ENCODE measurements at places on chromosomes 4 and X.

- DNase-seq, result no peak
Observed at GRCh38 chr4:183333983-183334382, 11.8 kb upstream of the CLDN24 start.

- DNase-seq, result no peak
Observed at GRCh38 chr4:45453258-45453853, 670.5 kb downstream of the GABRG1 start.

DNA sequence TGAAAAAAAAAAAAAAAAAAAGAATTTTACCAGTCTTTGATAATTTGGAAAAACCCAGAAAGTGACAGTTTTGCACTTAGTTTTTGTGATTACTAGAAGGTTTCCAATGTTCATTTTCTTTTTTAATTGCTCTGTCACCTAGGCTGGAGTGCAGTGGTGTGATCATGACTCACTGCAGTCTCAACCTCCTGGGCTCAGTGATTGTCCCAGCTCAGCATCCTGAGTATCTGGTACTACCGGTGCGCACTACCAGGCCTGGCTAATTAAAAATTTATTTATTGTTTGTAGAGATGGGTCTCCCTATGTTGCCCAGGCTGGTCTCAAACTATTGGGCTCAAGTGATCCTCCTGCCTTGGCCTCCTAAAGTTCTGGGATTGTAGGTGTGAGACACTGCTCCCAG is 3.3 kb downstream of the NUDT9 start:
- DNase-seq, result no peak

DNA sequence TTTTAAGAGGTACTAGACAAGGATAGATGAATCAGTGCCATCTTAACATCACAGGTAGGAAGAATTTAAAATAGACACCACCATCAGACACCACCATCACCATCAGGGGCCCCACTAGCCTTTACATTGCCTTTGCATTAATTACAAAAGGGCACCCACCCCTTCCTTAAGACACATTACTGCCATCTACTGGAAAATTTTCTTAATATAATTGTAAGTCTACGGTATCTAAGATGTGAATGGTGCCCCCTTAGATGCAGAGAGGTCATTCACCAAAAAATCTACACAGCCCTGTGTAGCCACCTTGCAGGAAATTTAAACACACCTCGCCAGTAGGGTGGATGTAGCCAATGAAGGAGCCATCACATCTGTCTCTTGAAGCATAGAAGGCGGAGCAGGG is 184.1 kb downstream of the MID1IP1 start:
- DNase-seq, result peak; percentile 5

GRCh38 chr4:186158021-186158813 is 33.1 kb upstream of the CYP4V2 start:
- no peak for DNase-seq

DNA sequence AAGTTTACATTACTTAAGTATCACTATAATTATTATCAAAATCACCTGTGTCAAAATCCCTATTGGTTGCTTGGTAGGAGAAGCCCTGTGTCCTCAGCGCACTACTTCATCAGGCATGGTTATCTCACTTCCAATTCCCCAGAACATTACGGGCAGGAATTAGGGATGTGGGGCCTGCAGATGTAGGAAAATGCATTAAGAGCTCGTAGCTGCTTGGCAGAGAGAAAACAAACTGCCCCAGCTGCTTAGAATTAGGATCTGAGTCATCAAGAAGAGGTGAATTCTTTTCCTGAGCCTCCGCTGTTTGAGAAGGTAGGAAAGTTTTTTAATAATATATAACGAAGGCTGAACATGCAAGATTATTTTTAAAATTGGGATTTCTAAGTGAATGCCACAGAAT is 31.1 kb upstream of the CLNK start:
- DNase-seq, result no peak

GRCh38 chr4:3516836-3517730 is 15.1 kb downstream of the LRPAP1 start:
- DNase-seq, result no peak

DNA sequence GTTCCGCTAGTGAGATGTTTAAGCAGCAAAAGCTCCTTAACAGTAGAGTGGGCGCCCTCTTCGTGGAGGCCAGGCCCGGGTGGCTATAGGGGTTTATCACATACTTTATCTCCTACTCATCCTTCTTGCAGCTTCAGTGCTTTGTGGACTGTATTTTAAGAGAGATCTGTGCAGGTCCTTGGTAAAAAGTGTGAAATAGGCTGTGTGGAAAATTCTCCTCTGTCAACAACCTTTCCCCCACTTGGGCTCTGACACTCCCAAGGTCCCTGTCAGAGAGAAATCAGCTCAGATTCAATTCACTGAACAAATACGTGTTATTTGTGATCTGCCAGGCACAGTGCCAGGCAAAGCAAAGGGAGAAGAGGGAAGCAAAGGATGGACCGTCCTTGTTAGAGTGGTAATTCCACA is 214.3 kb upstream of the PPARGC1A start:
- DNase-seq, result no peak

DNA sequence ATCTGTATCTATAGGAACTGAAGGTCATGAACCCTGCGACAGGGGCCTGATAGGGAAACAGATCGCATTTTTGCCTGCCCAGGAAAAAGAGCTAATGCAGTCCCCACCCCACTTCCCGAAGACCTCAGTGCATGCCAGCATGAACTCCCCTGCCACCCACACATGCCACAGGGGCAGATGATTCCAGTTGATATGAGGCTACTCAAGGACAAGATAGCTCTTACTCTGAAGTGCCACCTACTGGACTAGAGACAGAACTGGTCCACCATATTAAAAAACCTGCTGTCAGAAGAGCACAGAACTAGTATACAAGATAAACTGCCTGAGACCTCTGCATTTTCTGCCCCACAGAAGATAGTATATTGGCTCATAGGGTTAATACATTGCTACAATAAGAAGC is 68.0 kb downstream of the YIPF7 start:
- no peak for DNase-seq

DNA sequence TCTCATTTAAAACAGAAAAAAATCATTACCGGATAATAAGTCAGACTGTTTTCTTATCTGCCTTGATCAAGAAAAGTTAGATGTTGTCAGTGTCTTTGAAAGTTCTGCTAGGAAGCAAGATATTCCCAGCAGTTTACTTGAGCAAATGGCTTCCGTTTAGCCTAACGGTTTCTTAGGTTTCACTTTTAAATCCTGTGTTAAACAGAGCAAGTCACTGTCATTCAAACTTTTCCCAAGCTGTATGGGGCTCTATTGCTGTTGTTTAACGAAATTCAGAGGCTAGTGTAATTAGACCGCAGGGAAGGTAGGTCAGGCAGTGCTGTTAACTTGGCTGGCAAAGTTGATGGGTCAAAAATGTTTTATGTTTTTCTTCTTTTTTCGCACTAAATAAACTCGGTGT is 80.3 kb upstream of the NEIL3 start:
- no peak for DNase-seq

- DNase-seq, result no peak
Observed at GRCh38 chr4:55865228-55865806, 11.9 kb downstream of the EXOC1 start.

GRCh38 chr4:22408474-22408873 is 107.4 kb downstream of the ADGRA3 start:
- DNase-seq, result no peak

GRCh38 chr4:8231551-8232049 is 32.5 kb downstream of the SH3TC1 start:
- no peak for DNase-seq

- peak; percentile 14 for DNase-seq
Observed at GRCh38 chr4:76198411-76199237, 15.0 kb downstream of the SCARB2 start.

DNA sequence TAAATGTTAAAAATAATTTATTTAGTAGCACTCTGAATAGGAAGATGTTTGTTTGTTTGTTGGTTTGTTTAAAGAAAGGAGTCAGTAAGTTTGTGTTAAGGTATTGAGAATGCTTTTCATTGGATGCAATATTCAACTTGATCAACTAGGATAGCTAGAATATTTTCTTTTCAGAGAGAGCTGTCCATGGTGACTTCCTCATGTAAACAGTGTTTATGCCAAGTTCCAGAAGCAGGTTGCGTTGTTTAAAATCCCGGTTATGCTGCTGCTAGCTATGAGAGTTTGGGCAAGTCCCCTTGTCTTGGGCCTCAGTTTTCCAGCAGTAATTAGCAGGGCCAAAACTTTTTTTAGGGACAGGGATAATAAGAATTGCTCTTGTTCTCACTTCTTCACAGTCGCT is 876.2 kb upstream of the HS3ST1 start:
- no peak for DNase-seq

GRCh38 chr4:8724436-8725070 is 132.0 kb downstream of the CPZ start:
- DNase-seq, result no peak

DNA sequence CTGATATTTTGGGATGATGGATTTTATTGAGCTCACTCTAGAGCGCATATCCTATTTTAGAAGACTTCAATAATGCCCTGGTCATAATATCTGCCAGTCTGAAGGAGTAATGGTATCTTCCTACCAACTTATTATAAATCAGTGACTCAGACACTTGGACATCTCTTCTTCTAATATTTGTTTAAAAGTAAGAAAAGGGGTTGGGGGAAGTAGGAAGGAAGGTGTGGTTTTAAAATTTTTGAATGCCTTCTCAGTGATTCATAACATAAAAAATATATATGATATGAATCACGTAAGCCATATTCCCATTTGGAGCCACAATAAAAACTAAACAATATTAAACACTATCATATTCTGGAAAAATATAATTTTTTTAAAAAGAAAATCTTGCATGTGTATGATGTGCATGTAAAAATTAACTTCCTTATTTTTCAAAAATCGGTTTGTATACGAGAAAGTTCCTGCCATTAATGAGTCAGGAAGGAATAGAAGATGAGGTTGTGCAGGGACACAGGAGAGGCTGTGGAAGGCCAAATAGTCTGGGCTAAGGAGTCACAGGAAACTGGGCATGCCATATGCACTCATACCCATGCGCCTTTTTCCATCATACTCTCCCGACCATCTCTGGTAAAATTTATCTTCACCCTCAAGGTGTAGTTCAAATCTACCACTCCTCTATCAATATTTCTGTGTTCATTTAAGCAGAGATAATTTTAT is 286.5 kb downstream of the EPHA5 start:
- DNase-seq, result no peak

DNA sequence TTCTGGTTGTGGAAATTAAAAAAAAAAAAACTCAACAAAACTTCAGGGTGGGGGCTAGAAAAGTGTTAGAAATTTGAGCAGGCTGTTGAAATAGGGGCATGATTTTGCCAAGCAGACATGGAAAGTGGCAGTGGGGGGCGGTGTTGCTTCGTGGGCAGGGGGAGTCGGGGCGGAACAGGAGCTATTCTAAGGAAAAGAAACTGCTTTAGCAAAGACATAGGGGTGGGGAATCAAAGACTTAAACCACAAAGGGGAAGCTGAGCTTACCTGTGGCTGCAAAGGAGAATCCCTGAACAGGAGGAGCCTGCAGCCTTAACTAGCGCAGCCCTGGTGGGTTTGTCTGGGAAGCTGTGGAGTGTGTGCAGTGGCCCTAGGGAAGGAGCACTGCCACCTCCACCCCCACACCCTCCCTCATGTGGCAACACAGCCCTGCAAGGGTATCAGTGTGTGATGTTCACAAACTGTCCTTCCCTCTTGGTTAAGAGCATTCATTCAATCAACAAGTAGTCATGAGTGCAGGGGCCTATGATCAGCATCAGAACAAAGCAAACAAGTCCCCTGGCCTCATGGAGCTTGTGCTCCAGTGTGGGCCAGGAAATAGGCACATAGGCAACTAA is 20.5 kb downstream of the SEL1L3 start:
- peak; percentile 63 for DNase-seq

GRCh38 chr4:125070861-125071260 is 243.9 kb upstream of the FAT4 start:
- DNase-seq, result no peak

Data from activated CD4-positive, alpha-beta T cell treated with anti-CD3 and anti-CD28 coated beads, Interleukin-2, amount 10 ng/mL, durations not matched to agents 7 days and 5 days (primary cell).